ENCODE measurements at places on chromosomes 3 and 15.

GRCh38 chr15:81216422-81216821 is 19.7 kb downstream of the IL16 start:
- no peak for DNase-seq

DNA sequence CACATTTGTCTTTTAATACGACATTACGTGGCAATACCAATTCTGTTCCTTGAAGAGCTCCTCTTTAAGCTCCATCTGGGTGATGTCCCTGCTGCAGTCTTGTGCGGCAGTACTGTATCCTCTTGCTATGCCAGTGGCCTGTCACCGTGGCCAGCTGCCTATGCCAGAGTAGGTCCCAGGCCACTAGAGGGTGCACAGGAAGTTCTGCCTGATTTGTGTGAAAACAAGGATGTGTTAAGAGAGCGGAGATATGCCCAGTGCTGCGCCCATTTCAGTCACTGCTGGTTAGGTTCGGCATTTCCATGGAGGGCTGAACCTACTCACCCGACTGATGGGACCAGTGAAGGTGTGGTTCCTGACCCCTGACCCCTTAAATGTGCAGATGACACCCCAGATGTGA is 25.2 kb downstream of the NIPA1 start:
- no peak for DNase-seq

- no peak for DNase-seq
Measured at GRCh38 chr3:186965141-186965879, 35.0 kb downstream of the ST6GAL1 start.

DNA sequence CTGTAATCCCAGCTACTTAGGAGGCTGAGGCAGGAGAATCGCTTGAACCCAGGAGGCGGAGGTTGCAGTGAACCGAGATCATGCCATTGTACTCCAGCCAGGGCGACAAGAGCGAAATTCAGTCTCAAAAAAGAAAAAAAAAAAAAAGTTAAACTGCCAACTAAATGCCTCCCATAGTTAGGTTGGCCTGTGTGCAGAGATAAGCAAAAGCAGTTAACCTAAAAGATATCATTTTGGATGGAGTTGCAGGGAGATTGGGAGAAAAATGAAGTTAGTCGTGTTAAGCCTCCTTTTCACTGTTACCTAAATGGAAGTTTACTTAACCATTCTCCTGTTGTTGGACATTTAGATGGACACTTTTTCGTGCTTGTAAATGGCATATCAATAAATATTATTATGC is 11.4 kb upstream of the FETUB start:
- DNase-seq, result no peak

GRCh38 chr3:72195895-72196294 is 410.9 kb upstream of the PROK2 start:
- DNase-seq, result no peak

Measured in activated T-cell treated with anti-CD3 and anti-CD28 coated beads, Interleukin-2, amount 50 U/mL, for 48 hours (primary cell).